ENCODE measurements at places on chromosomes 11 and 22.

DNA sequence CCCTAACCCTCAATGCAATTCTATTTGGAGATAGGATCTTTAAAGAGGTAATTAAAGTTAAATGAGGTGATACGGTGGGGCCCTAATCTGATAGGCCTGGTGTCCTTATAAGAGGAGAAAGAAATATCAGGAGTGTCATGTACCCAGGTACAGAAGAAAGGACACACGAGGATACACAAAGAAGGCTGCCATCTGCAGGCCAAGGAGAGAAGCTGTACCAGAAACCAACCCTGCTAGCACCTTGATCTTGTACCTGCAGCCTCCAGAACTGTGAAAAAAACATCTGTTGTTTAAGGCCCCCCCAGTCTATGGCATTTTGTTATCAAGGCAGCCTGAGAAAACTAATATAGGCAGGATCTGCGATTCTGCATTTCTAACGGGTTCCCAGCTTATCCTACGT is 44.2 kb downstream of the FBXO7 start:
- no peak for DNase-seq

DNA sequence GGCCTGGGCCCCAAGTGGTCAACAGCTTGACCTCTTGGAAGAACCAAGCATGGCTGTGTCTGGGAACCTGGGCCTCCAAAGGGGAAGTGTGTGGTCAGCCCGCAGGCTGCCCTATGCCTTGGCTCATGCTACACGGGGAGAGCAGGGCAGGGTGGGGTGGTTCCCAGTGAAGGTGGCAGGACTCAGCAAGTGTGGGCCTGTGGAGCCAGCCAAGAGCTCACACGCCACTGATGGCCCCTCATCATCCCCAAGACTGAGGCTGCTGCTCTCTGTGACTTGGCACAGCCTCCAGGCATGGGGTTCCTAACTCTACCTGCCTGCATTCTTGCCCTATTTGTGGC is 15.9 kb upstream of the DGCR8 start:
- DNase-seq = no peak

GRCh38 chr11:16262645-16262955 is 93.7 kb downstream of the SOX6 start:
- no peak for DNase-seq

DNA sequence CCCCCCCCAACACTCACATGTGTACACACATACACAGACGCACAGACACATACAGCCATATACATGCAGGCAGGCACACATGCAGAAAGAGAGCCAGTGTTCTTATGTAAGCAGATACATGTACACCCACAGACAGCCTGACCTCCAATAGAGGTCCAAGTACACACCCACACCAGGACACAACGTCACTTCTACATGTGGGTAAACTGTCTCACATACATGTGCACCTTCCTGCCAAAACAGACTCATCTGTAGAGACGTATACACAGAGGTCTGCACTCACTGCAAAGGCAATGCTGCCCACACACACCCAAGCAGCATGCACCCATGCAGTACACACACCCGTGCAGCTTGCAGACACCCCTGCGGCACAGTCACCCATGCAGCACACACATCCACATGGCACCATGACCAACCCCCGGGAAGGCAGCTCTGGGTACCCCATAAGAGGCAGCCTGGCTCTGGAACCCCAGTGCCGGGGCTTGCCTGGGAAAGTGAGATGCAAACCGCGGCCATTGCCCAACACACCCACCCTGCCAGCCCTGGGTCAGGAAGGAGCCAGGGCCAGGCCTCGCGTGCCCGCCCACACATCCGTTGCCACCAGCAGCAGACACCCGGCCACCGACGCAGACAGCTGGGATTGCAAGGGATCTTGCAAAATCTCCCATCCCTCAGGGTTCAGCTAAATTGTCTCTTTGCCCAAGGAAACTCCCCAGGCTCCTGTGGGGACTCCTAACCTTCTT is 10.1 kb downstream of the CASTOR1 start:
- peak; percentile 68 for DNase-seq

DNA sequence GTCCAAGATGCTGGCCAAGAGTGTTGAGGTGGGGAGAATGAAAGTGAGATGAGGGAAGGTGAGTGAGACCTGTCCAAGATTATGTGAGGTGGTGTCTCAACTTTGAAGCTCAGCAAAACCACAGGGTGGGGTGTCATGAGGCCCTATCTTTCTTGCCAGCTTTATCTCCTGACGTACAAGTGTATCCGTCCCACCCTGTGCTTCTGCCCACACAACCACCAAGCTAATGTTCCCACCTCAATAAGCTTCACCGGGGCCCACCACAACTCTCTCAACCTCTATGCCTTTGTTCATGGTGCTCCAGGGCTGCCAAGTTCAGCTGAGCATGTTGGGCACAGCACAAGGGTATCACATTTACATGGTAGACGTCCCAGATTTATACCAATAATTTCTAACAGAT is 7.1 kb upstream of the TPST2 start:
- no peak for DNase-seq

DNA sequence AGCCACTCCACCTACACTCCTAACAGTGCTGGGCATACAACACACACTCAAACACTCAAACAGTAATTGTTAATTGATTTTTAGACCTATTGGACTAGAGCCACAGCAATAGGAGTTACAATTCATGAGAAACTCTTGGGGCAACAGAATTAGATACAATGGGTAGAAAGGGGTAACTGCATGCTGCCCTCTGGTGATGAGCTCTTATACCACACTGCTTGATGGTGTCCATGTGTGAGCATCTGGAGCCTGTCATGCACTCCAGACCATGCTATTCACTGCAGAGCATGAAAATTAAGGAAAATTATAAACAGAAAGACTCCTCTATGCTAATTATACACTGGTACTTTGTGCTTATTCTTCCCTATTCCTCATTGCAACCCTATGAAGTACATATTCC is 975.5 kb upstream of the CCDC90B start:
- no peak for DNase-seq

DNA sequence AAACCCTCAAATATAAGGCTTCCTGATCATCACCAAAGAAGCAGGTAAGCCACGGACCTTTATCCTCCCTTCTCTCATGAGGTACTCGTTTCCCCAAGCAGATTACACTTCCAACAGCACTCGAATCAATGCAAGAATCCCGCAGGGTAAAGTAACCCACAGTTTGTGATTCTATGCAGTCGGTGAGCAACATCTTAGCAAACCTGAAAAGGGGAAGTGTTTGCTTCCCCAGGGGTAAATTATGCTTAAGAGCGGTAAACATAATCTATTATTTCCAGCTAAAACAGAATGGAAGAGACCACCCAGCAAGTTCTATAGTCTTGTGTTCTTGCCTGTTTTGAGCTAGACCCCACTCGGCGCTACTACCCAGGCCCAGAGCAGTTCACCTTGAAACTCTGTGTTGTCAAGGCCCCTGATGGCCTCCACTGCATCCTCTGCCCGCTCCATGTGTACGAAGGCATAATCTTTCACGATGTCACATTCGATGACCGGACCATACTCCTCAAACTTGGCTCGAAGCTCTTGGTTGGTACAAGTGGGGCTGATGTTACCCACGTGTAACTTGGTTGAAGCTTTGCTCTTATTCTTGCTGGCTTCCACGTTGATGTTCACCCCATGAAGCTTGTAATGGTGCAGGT is 1.3 kb downstream of the RBM4B start:
- DNase-seq = no peak

GRCh38 chr22:41110968-41111367 is 18.6 kb downstream of the EP300 start:
- DNase-seq = peak; percentile 77

DNA sequence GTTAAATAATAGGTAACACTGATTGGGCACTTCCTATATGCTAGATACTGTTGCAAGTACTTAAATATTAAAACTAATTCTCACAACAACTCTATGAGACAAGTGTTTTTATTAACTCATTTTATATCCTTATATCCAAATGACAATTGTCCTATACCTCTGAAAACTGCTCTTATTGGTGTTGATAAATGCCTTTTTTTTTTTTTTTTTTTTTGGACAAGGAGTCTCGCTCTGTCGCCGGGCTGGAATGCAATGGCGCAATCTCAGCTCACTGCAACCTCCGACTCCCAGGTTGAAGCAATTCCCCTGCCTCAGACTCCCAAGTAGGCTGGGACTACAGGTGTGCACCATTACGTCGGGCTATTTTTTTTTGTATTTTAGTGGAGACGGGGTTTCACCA is 41.6 kb downstream of the MRTFA start:
- DNase-seq = no peak
